ENCODE measurements at places on chromosomes 4 and X.

DNA sequence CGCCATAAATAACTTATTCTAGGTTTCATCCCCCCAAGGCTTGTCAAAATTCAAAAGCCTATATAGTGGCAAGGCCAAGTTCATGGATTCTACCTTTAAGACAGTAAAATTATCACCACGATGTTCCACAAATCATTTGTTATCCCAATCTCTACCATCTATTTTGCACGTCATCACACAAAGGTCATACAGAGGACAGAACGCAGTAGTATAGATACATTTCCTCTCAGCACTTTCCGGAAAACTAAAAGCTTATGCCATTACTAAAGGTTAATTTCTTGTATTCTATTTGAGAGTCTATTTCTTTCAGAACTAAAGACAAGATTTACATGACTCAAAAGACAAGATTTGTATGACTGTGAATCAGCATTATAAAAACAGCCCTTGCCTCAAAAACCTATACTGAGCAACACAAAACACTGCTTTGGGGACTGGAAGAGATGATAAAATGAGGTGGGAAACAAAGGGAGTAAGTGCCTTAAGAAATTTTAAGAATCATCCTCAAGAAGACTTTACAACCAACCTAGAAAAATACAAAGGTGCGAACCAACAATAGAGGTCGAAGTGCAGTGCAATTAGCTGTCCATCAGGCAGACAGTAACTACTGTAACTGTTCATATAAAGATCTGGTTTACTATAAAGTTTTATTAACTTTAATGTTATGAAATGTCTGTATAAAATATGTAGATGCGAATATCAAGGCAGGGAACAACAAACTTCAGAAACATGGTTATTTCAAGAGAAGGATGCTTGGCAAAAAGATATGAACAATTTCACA is 7.6 kb downstream of the UBE2D3 start:
- DNase-seq = no peak

DNA sequence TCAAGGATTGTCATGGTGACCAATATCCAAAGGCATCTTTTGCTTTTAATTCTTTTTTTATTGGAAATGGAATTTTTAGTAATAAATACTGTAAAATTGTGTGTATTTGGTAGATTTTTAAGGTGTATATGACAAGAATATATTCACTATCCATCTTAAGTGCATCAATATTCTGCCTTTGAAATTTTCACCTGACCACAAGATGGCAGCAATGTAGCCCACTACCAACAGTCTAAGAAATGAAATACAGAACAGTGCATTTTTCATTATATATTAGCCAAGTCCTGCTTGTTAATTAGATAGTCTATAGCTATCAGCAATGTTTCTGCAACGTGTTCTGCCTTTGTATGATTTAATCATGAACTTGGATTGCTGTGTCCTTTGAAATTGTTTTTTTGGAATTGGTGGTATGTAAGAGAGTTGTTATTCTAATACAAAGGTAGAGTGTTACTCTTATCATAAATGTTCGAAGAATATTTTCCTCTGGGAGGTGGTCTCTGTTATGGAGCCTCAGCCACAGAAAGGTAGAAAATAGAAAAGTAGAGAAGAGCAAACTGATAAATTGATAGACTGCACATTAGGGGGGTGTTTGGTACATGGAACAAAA is 38.2 kb downstream of the HPGDS start:
- no peak for DNase-seq

DNA sequence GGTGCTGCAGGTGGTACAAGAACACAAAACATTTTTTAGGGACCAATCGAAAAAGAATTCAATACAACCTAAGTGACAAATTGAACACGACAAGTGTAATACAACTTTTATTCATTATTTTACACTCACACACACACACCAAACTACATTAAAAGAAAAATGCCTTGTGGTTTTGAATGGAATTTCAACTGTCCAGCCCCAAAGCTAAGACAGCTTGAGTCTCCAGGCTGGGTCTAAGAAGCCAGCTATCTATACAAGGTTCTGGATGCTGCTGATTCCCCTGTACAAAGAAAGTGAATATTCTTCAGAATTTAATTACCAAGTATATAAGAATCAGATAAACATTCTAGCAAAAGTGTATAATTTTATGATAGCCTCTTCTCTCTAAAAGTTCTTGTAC is 118.2 kb downstream of the PPP3CA start:
- no peak for DNase-seq

GRCh38 chr4:155618183-155618838 is 48.3 kb upstream of the GUCY1A1 start:
- DNase-seq = no peak

GRCh38 chr4:106496061-106496460 is 127.5 kb upstream of the GIMD1 start:
- DNase-seq = no peak
